ENCODE measurements at places on chromosomes 6 and 20.

DNA sequence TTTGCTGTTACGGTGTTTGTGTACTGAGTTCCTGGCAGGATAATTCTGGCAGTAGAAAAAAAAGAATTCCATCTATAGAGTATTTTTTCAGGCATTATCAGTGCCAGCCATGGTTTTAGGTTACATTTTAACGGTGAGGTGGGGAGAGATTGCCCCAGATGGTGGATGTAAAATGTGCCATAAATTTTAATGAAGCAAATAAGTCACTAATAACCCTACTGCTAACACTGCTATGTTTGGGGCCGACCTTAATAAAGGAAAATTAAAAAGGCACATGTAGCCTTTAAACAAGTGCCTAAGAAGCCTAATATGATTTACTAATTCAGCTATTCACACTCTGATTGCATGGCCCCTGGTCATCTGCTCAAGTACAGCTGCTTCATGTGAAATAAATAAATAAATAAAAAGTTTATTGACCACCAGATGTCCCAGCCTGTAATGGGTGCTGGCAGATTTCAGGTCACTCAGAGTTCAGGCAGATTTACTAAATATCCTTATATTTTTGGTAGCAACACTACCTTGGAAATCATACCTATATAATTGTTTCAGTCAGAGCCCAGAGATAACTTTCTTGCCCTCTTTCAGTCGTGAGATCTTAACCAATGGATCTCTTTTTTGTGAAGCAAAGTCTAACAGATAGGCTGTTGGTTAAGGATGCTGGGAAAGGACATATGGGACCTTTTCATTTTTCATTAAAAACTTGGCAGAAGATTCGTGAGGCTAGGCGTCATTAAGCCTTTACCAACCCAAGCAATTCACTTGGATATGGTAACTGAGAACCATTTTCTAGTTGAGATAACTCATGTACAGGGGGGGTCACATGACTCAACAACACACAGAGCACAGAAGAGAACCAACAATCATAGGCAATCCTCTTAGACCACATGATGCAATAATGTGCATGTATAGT, 495.0 kb upstream of the NRSN1 start:
- DNase-seq: no peak

- no peak for DNase-seq
Observed at GRCh38 chr6:43668151-43669028, 19.2 kb downstream of the MRPS18A start.

- no peak for DNase-seq
Observed at GRCh38 chr6:136528477-136528876, 21.7 kb downstream of the MAP7 start.

- no peak for DNase-seq
Observed at GRCh38 chr6:110188791-110189190, 8.6 kb downstream of the CDC40 start.

DNA sequence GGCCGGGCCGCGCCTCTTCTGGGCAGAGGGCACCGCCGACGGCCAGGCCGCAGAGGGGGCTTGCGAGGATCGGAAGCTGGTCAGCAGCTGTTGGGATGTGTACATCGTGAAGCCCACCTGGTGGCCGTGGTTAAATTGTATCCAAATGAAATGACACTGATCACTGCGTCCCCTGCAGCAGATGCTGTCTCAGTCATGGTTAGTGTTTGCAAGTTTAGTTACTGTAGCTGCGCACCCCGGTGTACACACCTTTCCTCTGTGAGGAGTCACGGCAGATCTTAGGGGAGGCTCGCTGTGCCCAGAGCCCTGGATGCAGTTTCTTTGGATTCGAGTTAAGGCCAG, 653 bp downstream of the NAA20 start:
- no peak for DNase-seq

GRCh38 chr20:57124366-57124765, 142.1 kb downstream of the BMP7 start:
- no peak for DNase-seq

DNA sequence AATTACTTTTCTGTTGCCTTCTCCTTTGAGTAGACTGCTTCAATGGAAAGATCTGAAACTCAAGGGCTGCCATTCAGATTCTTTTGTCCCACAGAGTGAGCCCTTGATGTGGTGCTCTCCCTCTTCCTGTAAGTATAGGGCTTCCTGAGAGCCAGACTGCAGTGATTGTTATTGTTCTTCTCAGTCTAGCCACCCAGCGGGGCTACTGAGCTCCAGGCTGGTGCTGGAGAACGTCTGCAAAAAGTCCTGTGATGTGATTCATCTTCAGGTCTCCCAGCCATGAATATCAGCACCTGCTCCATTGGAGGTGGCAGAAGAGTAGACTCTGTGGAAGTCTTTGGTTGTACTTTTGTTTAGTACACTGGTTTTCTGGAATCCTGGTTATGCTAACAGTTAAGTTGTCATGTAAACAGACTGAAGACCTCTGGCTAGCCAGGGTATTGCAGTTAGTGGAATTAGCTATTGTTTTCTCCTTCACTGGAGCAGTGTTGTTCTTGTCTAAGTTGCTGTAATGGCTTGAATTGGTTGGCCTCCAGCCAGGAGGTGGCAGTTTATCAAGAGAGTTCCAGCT, 240.9 kb downstream of the COL12A1 start:
- no peak for DNase-seq

DNA sequence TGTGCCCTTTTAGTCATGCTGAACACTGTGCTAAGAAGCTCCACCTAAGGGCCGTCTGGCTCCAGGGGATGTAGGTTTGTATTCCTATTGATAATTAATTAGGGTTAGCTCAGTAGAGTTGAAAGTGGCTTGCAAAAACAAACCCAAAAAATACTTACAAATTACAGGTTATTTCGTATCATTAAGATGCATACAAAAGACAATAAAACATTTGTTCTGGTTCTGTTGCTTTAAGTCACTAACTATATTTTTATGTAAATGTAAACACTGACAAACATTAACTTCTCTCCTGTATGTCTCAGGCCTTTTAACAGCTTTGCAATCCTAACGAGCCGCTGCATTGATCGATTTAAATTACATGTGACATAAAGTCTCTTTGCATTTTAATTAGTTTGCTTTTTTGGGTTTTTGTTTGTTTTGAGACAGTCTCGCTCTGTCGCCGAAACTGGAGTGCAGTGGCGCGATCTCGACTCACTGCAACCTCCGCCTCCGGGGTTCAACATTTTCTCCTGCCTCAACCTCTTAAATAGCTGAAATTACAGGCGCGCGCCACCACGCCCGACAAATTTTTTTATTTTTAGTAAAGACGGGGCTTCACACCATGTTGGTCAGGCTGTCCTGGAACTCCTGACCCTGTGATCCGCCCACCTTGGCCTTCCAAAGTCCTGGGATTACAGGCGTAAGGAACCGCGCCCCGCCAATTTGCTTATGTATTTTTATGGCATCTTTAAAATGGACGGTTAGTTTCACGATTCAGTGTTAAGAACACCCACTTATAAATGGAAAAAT, 110.9 kb downstream of the HFE start:
- DNase-seq: no peak

- DNase-seq: no peak
Observed at GRCh38 chr6:41593839-41594238, 44.4 kb upstream of the MDFI start.

- no peak for DNase-seq
Observed at GRCh38 chr20:11338496-11339306, 579.0 kb upstream of the BTBD3 start.

- no peak for DNase-seq
Observed at GRCh38 chr20:16530201-16530681, 43.0 kb downstream of the KIF16B start.

DNA sequence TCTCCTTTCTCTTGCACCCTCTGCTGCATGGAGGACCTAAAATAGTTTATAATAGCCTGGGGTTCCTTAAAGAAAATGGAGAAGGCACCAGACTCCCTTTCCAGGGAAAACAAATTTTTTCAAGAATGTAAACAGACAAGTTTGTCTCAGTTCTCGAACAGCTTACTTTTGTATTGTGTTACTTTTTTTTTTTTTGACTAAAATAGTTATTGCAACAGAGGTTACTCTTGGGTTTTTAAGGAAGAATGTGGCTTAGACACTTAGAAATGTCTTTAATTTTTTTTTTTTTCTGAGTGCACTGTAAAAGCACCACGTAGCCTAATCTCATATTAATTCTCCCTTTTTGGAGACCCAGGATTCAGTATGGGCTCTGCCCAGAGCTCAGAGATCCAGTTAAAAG, 148.7 kb upstream of the CARMIL1 start:
- DNase-seq: no peak

GRCh38 chr20:51763965-51764602, 4.1 kb downstream of the ATP9A start:
- DNase-seq: no peak

GRCh38 chr20:59822291-59823029, 111.0 kb downstream of the SYCP2 start:
- DNase-seq: no peak

DNA sequence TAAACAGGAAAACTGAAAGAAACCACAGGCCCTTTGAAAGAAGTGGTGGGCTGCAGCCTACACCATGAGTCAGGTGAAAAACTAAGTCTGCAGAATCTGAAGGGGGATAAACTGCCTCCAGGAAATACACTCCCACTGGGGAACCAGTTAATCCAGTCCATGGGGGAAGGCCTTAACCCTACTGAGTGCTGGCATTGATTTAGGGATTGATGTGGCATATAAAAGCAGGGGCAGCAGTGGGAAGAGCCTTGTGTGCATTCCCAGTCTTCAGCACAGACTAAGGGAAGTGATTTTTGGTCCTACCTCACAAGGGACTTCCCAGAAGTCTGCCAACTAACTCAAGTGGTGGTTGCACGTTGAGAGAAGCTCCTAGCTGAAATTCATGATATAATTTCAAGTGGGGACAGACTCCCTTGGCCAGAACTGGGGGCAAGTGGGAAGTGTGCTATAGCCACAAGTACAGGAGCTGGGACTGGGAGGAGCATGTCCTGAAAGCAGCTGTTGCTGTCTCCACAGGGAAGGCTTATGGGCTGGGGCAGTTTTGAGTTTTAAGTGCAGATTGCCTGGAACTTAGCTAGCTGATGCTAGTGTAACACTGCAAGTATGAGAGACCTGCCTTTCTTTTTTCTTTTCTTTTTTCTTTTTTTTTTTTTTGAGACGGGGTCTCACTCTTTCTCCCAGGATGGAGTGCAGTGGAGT, 31.2 kb downstream of the CITED2 start:
- no peak for DNase-seq

- no peak for DNase-seq
Observed at GRCh38 chr6:75202676-75203131, 3.1 kb downstream of the COL12A1 start.

DNA sequence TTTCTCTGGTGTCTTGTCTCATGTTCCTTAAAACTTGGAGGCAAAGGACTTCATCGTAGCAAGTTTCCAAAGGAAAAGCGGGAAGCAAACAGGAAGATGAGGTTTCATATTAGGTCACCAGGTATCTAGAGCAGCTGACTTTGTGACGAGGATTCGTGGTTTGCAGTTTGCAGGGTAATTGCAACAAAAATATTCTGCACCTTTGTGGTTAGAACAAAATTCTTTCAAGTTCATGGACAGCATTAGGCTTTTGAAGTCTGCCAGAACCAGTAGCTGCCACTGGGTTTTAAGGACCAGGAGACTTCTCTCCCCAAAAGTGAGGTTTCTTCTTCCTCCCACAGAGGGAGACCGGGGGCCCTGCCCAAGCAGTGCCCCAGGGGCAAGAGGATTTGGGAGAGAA, 63.4 kb downstream of the RPP40 start:
- DNase-seq: no peak

DNA sequence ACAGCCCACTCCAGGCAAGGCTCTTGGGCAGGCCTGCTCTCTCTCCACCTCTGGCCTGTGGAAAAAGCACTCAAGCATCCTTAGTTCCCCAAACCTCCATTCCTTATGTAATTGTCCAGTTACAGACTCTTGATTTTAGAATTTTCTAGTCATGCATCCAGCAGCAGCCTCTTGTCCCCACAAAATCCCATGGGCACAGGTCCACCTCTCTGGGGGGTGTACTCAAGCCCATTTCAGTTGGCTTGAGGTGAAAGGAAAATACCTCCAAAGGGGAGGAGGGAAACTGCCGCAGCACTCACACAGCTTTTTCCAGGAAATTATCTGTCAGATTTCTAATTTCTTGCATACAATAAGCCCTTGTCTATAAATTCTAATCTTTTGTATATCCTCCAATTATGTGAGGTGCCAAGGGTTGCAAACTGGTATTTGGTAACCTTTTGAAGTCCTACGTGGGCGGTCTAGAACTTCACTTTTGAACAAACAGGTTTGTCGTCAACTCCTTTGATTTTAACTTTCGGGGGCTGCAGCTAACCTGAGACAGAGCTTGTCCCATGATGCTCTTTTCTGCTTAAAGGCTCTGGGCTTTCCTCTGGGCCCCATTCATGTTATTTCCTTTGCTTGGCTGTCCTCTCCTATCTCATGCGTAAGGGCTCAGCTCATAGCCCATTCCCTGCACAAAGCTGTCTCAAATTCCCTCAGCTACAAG, 104.7 kb upstream of the CEP85L start:
- DNase-seq: no peak

- no peak for DNase-seq
Observed at GRCh38 chr6:29720863-29721262, 2.4 kb upstream of the HLA-F start.

DNA sequence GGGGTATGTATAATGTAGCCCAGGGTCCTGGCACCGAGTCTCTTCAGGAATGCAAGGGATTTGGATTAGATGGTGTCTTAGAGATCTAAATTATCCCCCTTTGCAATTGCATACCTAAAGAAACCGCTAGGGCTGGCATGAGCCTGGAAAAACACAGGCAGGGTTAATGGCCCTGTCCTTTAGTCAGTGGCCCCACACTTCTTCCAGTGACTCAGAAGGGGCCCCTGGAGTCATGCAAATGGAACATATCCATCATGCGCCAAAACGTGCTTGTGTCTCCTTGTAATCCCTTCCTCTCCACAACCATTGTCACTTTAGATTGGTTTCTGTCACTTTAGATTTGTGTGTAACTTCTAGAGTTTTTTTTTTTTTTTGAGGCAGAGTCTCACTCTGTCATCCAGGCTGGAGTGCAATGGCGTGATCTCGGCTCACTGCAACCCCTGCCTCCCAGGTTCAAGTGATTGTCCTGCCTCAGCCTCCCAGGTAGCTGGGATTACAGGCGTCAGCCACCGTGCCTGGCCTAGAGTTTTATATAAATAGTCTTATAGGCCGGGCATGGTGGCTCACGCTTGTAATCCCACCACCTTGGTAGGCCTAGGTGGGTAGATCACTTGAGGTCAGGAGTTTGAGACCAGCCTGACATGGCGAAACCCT, 8.7 kb upstream of the MYBL2 start:
- peak; percentile 18 for DNase-seq

DNA sequence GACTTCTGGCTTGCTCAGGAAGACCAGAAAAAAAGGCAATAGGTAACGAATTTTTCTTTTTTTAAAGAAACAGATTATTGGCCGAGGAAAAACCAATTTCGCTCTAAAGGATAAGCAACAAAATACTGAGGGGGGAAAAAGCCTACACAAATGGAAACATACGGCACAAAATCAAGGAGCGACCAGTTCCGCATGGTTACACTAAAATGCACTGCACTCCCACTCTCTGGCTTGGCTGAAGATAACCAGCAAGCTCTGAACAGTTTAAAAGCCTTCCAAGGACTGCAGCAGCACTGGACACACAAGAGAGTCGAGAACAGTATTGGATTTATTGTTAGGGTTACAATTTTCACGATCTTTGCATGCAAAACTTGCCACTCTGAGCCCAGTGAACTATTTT, 881 bp upstream of the MAP7 start:
- DNase-seq: no peak
